Omental fat pad (tissue), 4 donors: ENCODE measurements at places on chromosomes 1 and 21. TPM values are rescaled to one million over a fixed set of nuclear protein-coding genes. Genes with fewer than 3 reads are reported as not detected.
A peak's percentile ranks its signal among the peaks of the same experiment; 100 is the strongest.

ALX3 gene
- total RNA-seq: not detected

CLIC6 gene
- total RNA-seq: 0.37 TPM

CYP4B1 gene
- 188 TPM for total RNA-seq

DNA sequence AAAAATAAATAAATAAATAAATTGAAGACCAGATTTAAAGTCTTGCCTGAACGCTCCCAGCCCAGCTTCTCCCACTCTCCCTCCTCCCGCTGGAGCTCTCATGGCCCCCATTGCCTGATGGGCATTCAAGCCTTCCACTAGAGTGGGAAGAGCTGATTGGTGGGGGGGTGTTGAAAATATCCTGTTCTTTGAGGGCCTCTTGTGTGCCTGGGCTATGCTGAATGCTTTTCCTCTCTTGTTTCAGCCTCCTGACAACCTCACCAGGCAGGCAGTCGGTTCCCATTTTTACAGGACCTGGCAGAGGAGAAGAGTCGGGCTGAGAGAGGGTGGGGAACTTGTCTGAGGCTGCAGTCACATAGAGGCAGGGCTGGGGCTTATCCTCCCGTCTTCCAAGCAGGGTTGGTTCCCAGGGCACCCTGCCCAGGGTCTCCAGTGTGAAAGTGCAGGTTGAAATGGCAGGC, 59.2 kb upstream of the SSBP3 start:
- no peak for DNase-seq

GRCh38 chr1:62307895-62308492, 11.2 kb downstream of the KANK4 start:
- DNase-seq: no peak

- peak; percentile 69 for DNase-seq
Observed at GRCh38 chr1:156160743-156161171, 7.4 kb downstream of the SEMA4A start.

- no peak for DNase-seq
Observed at GRCh38 chr1:53655931-53656746, 82.8 kb downstream of the GLIS1 start.

DNA sequence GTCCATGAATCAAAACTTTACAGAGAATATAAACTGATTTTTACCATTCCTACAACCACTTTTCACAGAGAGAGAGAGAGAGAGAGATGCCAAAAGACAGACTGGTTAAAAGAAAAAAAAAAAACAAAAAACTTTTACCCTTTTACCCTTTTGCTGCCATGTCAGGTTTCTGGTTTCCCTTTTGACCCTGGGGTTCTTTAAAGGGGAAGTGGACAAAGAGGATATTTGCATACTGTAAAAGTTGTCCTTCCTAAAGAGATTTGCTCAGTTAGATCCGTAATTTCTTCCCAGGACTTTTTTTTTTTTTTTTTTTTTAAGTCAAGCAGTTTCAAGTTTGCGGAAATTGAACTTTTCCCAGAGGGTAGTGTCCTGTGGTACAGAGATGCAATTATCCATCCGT, 287.8 kb upstream of the RGS18 start:
- DNase-seq: no peak

DNA sequence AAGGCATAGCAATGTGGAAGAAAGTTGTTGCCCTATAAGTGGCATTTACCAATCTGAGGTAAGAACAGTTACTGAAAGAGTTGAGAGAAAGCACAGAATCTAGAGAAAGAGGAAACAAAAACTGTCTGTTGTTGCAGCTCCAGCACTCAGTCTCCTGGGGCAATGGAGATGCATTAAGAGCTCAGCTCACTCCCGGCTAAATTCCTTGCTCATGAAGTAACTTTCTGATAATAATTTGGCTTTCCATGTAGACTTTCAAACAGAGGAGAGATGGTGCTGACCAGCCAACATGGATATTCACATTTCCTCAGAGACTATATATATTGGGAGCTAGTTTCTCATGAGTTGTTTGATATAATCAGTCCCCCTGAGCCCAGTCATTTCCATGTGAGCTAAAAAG, 135.3 kb downstream of the GDAP2 start:
- DNase-seq: no peak

- DNase-seq: no peak
Observed at GRCh38 chr21:44893948-44894656, 20.6 kb upstream of the PTTG1IP start.

GRCh38 chr1:196655494-196655893, 3.7 kb downstream of the CFH start:
- DNase-seq: no peak

DNA sequence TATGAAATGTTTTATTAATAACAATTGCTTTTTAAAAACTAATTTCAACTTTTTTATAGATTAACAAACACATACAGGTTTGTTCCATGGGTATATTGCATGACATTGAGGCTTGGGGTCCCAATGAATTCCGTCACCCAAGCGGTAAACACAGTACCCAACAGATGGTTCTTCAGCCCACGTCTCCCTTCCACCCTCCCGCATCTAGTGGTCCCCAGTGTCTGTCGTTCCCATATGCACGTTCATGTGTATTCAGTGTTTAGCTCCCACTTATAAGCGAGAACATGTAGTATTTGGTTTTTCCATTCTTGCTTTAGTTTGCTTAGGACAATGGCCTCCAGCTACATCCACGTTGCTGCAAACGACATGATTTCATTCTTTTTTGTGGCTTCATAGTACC, 48.6 kb downstream of the NOS1AP start:
- DNase-seq: no peak

- no peak for DNase-seq
Observed at GRCh38 chr1:104064399-104064798, 314.7 kb downstream of the AMY1C start.

DNA sequence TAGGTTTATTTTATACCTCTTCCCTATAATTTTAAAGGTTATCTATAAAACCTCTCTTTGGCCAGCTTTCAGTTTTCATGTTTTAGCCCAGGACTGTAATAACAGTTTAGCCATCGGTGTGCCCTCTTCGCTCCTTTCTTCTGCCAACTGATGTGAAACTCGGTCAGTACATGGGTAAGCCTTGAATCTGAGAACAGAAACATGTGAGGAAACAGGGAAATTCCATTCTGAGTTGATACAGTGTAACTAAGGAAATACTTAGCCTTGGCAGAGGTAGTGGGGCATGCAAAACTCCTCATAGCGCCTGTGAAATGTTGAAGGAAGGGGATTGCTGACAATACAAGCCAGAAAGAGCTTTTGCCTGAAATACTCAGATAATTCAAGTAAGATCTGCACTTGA, 465.2 kb downstream of the NCAM2 start:
- DNase-seq: no peak

GRCh38 chr1:15176898-15177665, 23.5 kb downstream of the TMEM51 start:
- no peak for DNase-seq

DNA sequence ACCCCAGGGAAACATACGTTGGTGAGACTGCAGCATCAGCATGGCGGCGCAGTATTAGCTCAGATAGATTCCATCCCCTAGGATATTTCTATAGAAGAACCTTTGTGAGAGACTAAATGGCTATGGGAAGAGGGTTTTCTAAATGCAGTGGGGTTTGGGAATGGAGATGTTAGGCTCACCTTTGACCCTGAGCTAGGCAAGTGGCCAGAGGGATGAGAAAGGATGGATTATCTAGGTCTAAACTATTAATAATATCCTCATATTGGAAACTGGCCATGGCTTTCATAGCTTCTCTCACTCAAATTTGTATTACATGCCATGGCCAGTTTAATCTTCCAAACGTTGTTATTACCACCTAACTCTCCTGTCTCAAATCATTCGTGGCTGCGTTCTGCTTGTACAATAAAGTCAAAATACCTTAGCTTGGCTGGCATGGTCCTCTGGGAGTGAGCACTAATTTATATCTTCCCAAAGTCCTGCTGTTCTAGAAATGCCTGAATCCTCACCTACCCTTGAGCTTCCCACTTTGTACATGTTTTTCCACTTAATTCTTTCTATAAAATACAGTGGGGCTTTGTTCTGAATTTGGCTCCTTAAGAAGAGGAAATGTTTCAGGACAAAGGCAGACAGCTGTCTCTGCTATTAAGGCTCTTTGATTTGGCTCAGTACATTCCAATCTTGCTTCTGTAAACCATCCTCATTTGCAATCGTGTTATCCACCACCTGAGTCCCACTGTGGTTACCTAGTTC, 31.0 kb upstream of the COG2 start:
- no peak for DNase-seq

GRCh38 chr1:6234502-6235295, 1.1 kb downstream of the ICMT start:
- no peak for DNase-seq
